ENCODE measurements at places on chromosomes 11 and 22. TPM values are rescaled to one million over a fixed set of nuclear protein-coding genes. Genes with fewer than 3 reads are reported as not detected.
A peak's percentile ranks its signal among the peaks of the same experiment; 100 is the strongest.

GRCh38 chr22:50568626-50569025 is 5.9 kb upstream of the SYCE3 start:
- no peak for DNase-seq

GRCh38 chr11:46321757-46322156 is 25.5 kb upstream of the DGKZ start:
- no peak for DNase-seq

The LMNTD2 gene
- total RNA-seq = 0.81 TPM

DNA sequence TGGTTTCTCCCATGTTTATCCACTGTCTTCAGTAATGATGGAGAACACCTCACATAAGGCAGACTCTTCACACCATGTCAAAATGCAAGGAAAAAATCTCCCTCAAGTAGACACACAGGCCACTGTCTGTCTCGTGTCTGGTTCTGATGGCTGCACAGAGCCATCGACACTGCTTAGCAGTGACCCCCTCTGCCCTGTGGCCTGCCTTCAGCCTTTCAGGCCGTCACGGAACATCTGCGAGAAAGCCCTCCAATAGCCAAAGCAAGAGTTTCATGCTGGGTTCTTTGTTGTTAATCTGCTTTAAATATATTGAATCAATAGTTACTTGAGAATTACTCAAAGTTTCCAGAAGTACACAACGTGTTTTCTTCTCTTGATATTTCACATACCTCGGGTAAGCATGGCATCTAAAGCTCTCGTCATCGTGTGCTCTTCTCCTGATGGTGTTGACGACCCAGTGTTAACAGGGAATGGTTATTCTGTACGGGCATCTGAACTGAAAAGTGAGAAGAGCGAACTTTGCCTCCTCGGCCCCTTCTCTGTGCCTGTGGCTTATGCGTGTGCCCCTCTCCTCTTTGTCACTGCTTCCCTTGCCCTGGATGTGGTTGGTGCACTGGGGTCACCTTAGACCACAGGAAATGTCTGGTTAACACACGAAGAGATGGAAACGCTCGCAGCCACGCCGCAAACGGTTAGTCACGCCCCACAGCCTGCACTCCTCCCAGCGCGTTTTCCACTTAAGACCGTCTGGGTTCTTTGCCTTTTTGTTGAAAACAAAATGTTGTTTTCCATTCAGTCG is 33.4 kb upstream of the CTTN start:
- DNase-seq = peak; percentile 81

DNA sequence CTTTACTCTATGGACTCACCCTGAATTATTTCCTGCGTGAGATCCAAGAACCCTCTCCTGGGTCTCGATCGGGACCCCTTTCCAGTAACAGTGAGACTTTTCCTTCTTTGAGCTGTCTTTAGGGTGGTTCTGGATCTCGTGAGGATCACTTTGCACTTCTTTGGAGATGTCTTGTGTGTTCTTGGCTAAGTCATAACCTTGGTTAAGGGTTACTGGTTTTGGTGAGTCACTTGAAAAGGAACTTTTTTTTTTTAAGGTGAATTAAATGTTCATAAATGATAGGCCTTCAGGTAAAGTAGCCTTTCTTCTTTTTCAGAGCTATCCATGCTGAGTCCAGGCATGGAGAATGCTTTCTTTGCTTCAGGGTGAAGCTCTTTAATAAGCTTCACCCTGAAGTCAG is 19.4 kb upstream of the GSTP1 start:
- DNase-seq = no peak

The PAAF1 gene
- 17.9 TPM for total RNA-seq

- no peak for DNase-seq
Measured at GRCh38 chr11:3854660-3854976, 846 bp upstream of the STIM1 start.

The MAP6 gene
- total RNA-seq = not detected

The ELFN2 gene
- 0.05 TPM for total RNA-seq

The TPBGL gene
- total RNA-seq = not detected

The CHRM4 gene
- 0.37 TPM for total RNA-seq

DNA sequence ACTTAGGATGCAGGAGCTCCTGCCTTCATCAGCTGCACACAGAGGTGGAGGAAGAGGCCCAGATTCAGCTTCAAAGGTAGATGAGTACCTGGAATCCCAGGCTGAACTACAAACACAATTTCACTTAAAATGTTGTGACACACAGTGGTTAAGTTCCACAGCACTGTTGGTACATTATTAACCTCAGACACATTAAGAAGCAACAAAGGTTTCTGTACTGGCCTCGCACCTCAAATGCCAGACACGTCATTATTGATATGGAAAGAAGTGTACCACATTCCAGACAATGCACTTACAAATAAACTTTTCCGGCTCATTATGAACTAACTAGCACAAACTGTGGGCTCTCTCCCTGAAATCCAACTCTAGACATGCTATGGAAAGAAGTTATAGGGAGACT is 34.6 kb downstream of the PRDM10 start:
- DNase-seq = no peak

- DNase-seq = no peak
Measured at GRCh38 chr11:61049859-61050258, 52.4 kb upstream of the CD5 start.

The TSPAN18 gene
- total RNA-seq = 7.5 TPM

The SVIP gene
- 32.4 TPM for total RNA-seq

DNA sequence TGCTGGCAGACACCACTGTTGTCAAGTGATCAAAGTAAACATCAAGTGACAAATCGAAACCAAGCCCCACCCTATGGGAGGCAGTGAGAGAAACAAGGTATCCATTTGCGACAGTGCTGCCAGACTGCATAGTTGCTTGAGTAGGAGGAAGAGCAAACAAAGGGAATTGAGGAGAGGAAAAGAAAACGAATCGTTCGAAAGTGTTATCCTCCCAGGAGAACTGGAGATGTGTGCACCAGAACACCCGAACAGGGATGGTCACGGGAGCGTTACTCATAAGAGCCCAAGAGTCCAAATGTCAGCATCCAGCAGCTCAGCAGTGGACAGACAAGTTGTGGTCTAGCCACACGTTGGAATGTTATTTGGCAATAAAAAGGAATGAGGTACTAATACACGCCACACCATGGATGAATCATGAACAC is 58.4 kb upstream of the NUP50 start:
- no peak for DNase-seq

The DERL3 gene
- total RNA-seq = 10.0 TPM

DNA sequence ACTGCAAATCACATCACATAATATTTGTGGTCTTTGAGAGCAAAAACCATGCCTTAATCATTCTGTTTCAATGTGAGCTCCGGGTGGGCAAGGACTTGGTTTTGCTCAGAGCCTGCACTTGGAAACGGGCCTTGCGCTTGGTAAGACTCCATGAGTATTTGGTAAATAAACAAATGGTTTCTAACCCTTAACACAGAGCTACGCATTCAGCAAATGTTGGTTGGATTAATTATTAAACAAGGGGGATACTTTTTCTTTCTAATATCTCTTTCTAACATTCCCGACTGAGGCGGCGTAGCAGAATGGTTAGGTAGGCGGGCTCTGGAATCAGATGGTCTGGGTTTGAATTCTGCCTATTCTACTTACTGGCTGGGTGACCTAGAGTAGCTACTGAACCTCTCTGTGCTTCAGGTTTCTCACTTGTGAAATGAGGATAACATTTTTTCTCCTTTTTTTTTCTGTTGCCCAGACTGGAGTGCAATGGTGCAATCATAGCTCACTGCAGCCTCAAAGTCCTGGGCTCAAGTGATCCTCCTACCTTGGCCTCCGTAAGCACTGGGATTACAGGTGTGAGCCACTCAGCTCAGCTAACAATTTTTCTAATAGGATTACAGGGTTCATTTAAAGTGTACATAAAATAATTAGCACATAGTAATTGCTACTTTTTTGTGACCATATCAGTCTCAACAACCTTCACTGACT is 3.4 kb upstream of the FAM83F start:
- no peak for DNase-seq

DNA sequence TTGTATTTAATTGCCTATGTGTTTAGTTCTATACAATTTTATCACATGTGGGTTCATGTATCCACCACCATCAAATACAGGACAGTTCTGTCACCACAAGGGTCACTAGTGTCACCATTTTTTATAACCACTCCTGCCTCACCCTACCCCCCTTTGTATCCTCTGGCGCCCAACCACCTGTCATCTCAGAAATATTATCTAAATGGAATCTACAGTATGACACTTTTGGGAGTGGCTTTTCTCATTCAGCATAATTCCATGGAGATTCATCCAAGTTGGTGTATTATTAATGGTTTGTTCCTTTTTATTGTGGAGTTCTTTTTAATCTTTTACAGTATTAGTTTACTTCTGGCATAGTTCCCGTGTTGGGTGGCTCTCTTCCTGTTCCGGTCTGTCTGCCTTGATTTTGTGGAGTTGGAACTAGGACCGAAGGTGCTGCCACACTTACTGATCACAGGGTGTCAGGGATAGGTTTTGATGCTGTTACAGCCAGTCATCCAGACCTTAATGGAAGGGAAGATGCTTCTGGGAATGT is 58.5 kb downstream of the TNRC6B start:
- DNase-seq = no peak

DNA sequence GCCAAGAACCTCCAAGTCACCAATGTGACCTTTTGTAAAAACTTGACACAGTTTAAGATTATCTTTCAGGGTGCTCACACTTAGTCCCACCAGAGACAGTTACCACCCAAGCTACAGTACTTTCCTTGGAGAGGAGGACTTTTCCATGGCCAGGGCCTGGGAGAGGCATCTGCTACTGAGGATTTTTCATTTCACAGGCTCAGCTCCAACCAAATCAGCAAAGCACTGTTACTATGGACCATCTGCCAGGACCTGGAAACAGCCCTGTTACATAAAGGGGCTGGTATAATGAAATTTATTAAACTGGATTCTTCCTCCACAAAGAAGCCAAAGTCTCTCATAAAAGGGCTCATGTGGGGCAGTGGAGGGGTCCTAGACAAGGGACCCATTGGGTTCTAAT is 38.6 kb downstream of the SERGEF start:
- DNase-seq = no peak

DNA sequence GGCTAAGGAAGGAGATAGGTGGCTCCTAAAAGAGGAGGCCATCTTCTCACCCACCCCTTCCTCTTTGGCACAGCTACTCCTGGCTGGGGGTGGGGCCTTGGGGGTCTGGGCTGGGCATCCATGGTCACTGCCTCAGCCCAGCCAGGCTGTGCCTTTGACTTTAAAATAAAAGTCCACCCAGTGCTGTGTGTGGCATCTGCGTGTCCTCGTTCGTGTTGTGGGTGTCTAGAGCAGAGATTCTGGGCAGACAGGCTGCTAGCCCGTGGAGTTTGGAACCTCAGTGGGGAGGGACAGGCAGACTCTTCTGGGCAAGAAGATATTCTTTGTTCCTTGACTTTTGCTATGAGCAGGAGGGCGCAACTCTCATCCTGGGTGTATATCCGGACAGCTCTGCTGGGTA is 13.1 kb downstream of the RPS6KA4 start:
- DNase-seq = no peak

DNA sequence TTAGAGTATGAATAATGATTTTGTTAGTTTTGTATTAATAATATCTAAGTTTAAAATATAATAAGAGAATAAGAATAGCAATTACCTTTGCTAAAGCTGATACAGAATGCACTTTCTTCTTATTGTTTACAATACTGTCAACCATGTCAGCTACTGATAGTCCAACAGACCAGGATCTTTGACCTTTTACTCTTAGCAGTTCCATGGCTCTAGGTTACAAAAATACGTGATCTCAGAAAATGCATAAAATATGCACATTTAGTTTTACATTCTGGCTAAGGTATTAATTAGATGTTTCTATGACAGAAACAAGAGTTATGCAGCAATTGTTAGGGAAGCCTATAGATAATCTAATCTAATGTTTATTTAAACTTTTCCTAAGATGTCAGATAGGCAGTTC is 7.5 kb upstream of the TSG101 start:
- DNase-seq = no peak

The LIF gene
- total RNA-seq = 569 TPM

The VSIG10L2 gene
- not detected for total RNA-seq

DNA sequence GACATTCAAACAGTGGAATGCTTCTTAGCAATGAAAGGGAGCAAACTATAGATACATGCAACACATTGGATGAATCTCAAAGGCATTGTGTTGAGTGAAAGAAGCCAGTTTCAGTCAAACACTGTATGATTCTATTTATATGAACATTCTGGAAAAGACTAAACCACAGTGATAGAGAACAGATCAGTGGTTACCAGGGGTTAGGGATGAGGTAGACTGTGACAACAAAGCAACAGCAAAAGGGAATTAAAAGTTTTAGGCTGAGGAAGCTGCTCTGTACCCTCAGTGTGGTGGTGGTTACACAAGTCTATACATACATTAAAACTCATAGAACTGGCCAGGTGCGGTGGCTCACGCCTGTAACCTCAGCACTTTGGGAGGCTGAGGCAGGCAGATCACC is 23.0 kb downstream of the FDX1 start:
- no peak for DNase-seq

The SEZ6L gene
- not detected for total RNA-seq

GRCh38 chr22:48576333-48577013 is 1251.2 kb downstream of the BRD1 start:
- DNase-seq = no peak

GRCh38 chr11:60206616-60207015 is 23.7 kb upstream of the MS4A6A start:
- no peak for DNase-seq

The TUB gene
- total RNA-seq = not detected

- DNase-seq = no peak
Measured at GRCh38 chr11:46114378-46114777, 6.9 kb downstream of the PHF21A start.

- DNase-seq = no peak
Measured at GRCh38 chr11:20020716-20021115, 139.6 kb downstream of the DBX1 start.

DNA sequence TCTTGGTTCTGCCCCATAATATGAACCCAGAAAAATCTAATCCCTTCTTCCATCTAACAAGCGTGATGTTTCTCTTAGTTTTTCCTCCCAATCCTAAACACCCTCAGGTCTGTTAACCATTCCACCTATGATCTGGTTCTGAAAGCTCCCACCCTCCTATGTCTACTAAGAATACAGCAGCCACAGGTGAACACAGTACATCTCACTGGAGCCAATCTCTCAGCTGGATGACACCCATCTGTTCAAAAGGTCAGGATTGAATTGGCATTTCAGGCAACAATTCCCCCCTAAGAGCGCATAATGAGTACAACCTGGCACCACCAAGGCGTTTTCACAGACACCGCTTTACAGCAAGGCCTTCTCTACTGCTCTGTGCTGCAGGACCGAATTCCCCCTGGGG is 19.0 kb upstream of the APOA1 start:
- no peak for DNase-seq

GRCh38 chr22:49602481-49602880 is 225.2 kb downstream of the BRD1 start:
- DNase-seq = no peak

- no peak for DNase-seq
Measured at GRCh38 chr22:47575291-47575690, 812.8 kb downstream of the TBC1D22A start.

The EIF3M gene
- total RNA-seq = 226 TPM

GRCh38 chr22:38313384-38313955 is 3.8 kb downstream of the CSNK1E start:
- DNase-seq = peak; percentile 46

GRCh38 chr11:117095284-117096161 is 2.7 kb downstream of the SIK3 start:
- DNase-seq = no peak

The CCDC179 gene
- total RNA-seq = not detected

The INS gene
- not detected for total RNA-seq

The SEPTIN3 gene
- 0.21 TPM for total RNA-seq

The CRYBB1 gene
- not detected for total RNA-seq

- no peak for DNase-seq
Measured at GRCh38 chr11:73750228-73750627, 10.6 kb downstream of the RAB6A start.

The OR51B5 gene
- total RNA-seq = not detected

- DNase-seq = no peak
Measured at GRCh38 chr11:70470127-70470526, 71.8 kb downstream of the CTTN start.

Measured in activated CD8-positive, alpha-beta T cell treated with anti-CD3 and anti-CD28 coated beads, Interleukin-2, amount 10 ng/mL, durations not matched to agents 7 days and 5 days (primary cell).